Uterus (tissue), 4 donors: ENCODE measurements at places on chromosomes 2 and 18. TPM values are rescaled to one million over a fixed set of nuclear protein-coding genes. Genes with fewer than 3 reads are reported as not detected.

Gene LAMA3
- total RNA-seq, result 46.5 TPM

Gene SH3BP4
- total RNA-seq, result 28.4 TPM

Gene GNAL
- total RNA-seq, result 16.1 TPM

GRCh38 chr2:102396012-102396411 is 26.9 kb upstream of the IL18RAP start:
- H3K27ac ChIP-seq, result no peak overlapping the region
- no peaks in the 10 kb centered on the region for H3K4me1 ChIP-seq
- H3K27me3 ChIP-seq, result no peaks in the 10 kb centered on the region

DNA sequence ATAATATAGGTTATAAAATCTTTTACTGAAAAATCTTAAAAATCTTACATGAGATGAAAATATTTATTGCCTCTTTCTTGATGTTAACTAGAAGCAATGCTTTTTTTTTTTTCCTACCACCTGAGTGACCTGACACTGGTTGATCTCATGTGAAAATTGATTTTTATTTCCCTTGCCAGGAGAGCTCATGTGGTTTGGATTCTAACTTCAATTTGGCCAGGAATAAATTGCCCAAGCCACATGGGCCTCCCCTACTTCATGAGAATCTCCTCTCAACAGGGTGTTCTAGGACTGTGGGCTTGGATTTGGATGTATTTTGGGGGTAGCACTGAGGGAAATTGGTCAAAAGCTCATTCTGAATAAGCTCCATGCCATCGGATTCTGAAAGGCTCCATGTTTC is 20.1 kb downstream of the IDH1 start:
- H3K36me3 ChIP-seq, result no peaks in the 10 kb centered on the region
- no peaks in the 10 kb centered on the region for H3K27me3 ChIP-seq
- no peaks in the 10 kb centered on the region for H3K4me1 ChIP-seq
- H3K4me3 ChIP-seq, result no peak overlapping the region
- DNase-seq, result no peak

DNA sequence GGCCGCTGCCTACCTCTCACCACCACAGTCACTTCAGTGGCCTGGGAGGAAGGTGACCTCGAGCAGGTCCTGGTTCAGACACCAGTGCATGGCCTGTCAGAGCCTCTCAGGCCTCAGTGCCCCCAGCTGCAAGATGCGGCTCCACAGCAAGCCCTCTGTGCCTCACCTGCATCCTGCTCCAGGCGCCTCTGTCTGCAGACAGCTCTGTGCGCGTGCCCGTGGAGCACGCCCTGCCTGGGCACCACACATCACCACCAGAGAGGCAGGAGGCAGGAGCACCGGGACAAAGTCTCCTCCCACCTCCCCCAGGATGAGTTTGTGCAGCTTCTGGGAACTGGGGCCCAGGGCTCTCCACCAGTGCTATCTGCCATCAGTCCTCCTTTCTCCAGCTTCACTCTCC is 98.7 kb downstream of the TFCP2L1 start:
- H3K36me3 ChIP-seq, result no peaks in the 10 kb centered on the region
- DNase-seq, result no peak
- no peak overlapping the region for H3K27ac ChIP-seq
- H3K27me3 ChIP-seq, result no peaks in the 10 kb centered on the region

- H3K36me3 ChIP-seq, result no peaks in the 10 kb centered on the region
- H3K4me1 ChIP-seq, result no peaks in the 10 kb centered on the region
- H3K27me3 ChIP-seq, result no peaks in the 10 kb centered on the region
These were observed 371.1 kb upstream of the NRP2 start for GRCh38 chr2:205311201-205311600.

DNA sequence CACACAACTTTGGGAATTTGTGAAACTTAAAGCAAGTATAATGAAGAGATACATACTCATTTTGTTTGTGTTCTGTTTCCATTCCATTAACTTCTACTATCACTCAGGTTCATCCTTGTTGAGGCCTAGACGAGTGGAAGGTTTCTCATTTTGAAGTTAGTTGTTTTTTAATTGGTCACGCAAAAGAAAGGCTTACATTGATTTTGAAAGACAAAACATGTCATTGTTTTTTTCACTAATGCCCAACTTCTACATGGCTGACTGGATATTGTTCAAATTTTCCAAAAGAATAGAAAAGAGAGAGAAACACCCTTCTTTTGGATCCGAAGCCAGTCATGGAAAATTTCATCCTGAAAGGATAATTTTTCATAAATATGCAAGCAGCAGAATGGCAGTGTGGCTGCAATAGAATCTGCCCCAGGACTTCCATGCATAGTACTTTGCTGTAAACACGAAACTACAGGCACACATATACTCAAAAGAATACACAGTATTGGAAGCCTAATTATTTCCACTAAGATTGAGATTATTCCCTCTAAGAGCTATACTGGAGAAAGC is 27.4 kb downstream of the PRKCE start:
- H3K36me3 ChIP-seq, result no peaks in the 10 kb centered on the region
- H3K4me3 ChIP-seq, result no peak overlapping the region
- H3K4me1 ChIP-seq, result no peaks in the 10 kb centered on the region
- no peak overlapping the region for H3K27ac ChIP-seq
- no peak for DNase-seq
